ENCODE measurements at places on chromosomes 7 and 10.

DNA sequence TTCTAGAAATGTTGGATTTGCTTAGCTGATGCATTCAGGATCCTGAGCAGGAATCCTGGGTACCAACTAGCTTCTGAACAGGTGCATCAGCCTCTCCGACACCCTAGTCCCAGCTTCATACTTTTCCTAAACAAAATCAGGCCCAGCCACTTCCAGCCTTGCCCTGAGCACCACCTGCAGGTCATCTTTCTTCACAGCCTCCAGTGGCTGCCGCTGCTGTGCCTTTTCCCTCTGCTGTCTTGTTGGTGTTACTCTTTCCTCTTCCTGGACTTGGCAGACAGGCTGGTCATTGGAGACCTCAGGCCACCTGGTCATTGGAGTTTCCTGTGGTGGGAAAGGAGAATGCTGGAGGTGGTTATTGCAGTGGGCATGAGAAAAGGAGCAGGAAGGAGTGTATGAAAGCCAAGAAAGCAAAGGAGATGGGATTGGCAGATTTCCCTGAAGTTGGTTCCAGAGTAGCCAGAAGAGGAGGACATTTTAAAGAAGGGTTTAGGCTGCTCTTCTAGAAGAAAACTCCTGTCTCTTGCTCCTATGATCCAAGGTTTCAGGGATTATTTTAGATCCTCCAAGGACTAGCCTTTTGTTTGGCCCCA lies 48.2 kb upstream of the NFKB2 start:
- DNase-seq, result no peak

DNA sequence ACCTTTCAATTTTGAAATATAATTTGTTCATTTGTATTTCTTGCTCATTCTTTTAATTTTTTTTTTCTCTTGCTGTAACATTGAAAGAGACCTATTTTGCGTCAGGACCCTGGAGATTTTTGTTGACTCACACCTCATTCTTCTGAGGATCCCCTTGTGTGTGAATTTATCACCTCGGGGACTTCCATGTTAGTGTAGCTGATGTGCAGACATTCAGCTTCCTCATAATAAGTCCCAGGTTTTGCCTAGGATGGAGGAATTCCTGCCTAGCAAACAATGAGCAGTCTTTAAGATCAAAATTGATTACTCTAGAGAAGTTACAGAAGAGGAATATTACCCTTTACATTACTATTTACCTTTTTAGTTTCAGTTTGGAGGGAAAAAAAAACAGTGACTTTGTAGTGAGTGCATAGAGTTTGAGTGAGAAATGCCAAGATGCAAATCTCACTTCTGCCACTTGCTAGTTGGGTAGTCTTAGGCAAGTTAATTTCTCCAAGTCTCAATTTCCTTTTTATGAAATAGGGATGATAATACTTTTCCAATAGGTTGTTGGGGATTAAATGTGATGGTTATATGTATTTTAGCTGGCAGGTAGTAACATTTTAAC lies 14.3 kb downstream of the TES start:
- no peak for DNase-seq

DNA sequence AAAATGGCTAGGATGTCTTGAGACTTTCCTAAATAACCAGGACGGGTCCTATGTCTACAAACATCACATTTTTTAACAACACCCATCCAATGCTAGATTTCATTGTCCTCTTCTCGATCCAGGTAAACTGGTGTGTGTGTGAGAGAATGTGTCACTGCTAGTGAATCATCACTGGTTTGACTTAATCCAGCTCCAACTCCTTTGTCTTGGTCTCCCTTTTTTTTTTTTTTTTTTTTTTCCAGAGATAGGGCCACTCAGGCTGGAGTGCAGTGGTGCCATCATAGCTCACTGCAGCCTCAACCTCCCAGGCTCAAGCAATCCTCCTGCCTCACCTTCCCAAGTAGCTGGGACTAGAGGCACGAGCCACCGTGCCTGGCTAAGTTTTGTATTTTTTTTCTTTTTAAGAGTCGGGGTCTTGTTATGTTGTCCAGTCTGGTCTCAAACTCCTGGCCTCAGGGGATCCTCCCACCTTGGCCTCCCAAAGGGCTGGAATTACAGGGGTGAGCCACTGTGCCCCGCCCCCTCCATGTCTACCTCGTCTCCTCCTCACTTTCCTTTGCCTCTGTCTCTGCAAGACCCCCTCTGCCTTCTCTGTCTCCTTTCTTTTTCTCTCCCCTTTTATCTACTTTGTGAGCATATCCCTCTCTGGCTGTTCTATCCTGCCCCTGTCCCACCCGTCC lies 2.2 kb upstream of the UFSP1 start:
- DNase-seq, result no peak

- DNase-seq, result no peak
Measured at GRCh38 chr10:49830846-49831245, 68.7 kb upstream of the OGDHL start.

- no peak for DNase-seq
Measured at GRCh38 chr10:118965645-118966044, 63.9 kb upstream of the NANOS1 start.
